ENCODE measurements at places on chromosomes 1 and 21.

DNA sequence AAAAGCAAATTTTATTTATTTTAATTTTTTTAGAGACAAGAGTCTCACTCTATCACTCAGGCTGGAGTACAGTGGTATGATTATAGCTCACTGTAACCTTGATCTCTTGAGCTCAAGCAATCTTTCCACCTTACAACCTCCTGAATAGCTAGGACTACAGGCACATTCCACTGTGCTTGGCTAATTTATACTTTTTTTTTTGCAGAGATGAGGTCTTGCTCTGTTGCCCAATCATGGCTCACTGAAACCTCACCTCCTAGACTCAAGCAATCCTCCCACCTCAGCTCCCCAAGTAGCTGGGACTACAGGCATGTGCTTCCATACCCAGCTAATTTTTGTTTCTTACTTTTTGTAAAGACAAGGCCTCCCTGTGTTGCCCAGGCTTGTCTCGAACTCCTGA is 49.5 kb downstream of the DR1 start:
- DNase-seq, result no peak

GRCh38 chr1:23525558-23526250 is 5.3 kb downstream of the E2F2 start:
- DNase-seq, result no peak

- DNase-seq, result no peak
Measured at GRCh38 chr1:49333906-49334305, 557.2 kb upstream of the BEND5 start.

DNA sequence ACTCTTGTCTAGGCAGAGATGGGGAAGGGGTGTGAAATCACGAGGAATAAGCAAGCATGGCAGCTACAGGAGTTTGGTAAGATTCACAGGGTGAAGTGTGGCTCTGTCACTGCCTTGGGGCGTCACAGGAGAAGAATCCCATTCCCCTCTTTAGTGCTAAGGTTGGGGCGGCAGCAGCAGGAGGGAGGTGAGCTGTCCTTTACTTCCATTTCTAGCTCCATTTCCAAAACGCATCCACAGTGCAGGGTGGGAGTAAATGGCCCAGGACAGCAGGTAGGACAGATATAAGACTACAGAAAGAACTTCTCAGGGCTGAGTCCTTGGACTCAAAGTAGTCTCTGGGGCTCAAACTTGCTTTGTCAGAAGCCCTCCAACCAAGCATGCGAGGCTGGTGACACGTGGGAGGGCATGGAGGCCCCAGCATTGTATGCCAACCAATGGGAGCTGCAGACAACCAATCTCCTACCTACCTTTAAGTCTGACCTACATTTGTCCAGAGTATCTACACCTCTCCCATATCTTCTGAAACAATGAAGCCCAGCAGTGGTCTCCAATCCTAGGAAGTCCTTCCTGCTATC is 8.5 kb downstream of the MEF2D start:
- no peak for DNase-seq

GRCh38 chr1:178540646-178541045 is 27.7 kb downstream of the TEX35 start:
- DNase-seq, result peak; percentile 84

GRCh38 chr1:66770694-66771093 is 18.4 kb downstream of the DYNLT5 start:
- DNase-seq, result no peak

GRCh38 chr21:36162631-36163030 is 6.0 kb downstream of the DOP1B start:
- no peak for DNase-seq

DNA sequence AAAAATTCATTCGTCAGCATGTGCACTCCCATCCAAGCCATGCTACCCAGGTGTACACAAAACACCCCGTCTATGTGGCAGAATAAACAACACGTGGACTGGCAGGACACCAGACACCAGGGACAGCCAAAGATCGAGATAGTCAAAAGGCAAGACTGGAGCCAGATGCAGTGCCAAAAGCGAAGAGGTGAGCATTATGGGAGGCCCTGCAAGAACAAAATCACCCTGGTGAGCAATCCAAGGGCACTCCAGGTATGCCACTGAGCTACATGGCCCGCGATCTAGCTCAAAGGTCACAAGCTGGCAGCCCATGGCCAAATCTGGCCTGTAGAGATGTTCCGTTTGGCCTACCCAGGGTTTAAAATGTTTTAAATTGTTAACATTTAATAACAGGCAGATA is 33.7 kb downstream of the PLPP3 start:
- DNase-seq, result no peak

GRCh38 chr1:221470000-221470698 is 271.7 kb downstream of the DUSP10 start:
- no peak for DNase-seq

- no peak for DNase-seq
Measured at GRCh38 chr21:25858325-25858724, 123.6 kb downstream of the GABPA start.

DNA sequence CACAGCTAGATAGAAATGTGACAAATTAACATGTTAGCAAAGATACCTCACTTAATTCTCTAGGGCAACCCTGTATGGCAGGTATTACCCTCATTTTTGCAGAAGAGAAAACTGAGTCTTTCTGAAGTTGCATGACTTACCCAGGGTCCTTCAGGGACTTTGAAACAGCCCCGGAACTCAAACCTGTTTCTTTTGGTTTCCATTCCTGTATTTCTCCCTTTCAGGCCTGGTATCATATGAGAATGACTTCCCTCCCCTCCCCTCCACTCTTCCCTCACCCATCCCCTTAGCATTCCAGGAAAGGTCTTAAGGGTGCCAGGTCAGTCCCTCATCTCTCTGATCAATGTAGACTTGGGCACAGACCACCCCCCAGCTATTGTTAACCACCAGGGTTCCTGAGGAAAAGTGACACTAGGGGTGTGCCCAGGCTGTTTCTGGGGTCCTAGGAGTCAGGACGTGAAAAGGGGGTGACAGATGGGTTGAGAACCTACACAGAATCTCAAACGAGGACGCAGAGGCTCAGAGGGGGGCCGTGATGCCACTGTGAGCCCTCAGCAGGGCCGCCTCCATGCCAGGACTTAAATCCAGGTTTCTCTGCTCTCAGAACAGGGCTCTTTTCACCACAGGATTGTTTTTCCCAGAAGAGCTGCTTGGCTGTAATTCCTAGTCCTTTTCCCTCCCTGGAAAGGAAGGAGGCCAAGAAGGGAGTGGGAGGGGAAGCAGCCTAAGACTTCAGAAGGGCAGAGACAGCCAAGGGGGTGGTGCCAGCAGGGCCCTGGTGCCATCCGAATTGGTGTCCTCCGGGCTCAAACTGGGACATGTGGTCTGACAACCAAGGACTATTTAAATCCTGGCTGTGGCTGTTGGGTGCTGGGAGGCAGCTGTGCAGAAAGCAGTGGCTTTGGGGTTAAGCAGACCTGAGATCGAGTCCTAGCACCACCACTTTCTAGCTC is 2.1 kb upstream of the WASF2 start:
- no peak for DNase-seq

GRCh38 chr1:240806200-240806745 is 194.3 kb upstream of the GREM2 start:
- no peak for DNase-seq

DNA sequence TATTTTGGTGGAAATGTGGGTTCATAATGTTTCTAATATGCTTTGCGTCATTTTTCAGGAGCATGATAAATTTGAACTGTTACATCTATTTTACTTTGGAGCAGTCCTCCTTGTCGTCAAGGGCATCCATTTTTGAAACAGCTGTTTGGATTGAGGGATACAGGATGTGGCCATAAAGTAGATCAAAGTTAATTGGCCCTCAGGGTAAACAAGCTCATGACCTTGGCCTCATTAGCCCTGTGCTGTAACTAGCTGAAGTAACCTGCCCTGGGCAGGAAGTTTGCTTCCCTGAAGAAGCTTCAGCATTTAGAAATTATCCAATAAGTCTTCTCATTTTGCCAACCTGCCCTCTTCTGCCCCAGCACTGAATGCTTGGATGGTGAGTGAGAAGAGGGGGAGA is 24.8 kb upstream of the RGL1 start:
- no peak for DNase-seq

DNA sequence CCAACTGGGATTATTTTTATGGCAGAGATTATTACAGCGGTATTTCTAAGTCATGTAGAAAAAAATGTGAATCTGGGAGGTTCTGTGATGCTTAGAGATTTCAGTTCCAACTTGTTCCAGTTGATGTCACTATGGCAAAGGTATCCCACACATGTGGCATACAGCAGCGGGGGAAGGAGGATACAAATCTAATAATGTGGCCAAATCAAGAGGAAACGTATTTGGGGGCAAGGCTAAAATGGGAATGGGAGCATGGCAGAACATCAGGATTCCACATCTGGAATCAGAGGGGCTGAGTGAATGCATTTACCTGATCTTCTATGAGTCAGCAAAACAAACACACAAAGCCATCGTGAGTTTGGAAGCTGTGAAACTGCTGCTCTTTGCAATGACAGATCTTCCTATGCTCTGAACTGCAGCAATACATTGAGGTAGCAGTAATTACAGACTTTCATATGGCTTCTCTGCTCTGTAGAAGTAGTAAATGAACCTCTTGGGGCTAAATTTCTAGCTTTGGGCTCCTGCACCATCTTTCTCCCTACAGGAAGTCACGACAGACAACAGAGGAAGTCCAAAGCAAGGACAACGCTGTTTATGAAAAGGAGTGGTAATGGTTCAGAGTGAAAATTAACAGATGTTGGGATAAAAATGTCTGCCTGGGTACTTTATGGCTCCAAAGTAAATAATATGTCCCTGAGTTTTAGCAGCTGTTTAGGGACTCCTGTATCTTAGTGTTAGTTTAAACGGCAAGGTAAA is 55.5 kb downstream of the GABPA start:
- peak; percentile 64 for DNase-seq

DNA sequence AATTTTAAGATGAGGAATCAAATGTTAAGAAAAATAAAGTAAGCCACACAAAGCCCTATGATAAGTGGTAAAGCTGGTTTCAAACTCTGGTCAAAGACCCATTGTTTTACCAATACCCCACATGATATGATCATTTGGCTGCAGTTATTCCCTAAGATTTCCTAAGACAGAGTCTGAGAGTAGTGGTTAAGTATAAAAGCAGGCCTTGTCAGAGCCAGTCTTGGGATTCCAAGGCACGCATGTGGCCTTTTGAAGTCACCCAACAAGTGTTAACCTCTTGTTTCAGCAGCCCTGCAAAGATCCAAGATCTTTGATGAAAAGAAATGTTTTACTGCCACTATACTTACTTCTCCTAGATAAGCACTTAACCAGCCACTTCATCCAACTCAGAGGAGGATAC is 159.2 kb downstream of the SIPA1L2 start:
- DNase-seq, result no peak

DNA sequence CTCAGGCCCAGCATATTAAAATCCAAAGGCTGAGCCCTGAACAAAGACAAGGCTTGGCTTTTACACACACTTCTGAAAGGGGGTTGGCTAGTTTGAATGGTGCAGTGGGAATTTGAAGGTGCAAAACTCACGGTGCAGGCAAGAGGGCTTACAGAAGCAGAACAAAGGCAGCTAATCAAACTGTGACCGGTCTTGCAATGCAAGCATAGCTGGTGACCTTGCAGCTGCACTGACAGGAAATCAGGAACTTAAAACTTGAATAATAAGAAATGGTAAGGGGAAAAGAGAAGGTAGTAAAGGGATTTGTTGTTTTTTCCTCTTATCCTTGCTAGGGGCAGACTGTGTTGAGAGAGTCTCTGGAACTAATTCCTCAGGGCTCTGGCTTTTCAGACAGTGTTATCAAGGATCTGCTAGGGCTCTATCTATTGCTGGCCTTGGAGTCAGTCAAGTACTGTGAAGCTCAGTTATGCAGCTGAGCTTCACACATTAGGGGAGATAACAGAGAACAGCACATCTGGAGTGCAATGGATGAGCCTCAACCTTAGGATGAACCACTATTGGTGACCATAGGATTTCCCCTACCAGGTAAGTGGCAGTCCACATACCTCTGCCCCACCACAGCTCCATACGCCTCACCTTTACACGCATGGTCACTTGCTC is 97.6 kb downstream of the PPIAL4G start:
- no peak for DNase-seq

DNA sequence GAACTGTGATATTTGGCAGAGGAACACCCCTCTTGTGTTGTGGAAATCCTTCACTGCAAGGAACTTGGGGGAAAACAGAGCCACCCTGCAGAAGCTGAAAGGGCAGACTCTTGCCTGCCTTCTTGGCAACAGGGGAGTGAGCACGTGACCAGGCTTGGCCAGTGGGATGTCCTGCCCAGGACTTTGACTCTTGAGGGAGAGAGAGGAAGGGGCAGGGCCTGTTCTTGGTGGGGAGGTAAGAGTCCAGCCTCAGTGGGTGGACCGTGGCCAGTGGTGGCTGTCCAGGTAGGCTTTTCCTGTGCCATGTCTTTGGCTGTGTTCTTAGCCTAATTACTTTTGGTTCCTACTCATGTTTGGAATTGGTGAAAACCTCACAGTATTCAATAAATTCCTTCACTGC is 8.6 kb upstream of the AK2 start:
- no peak for DNase-seq

GRCh38 chr1:241600496-241600901 is 39.7 kb downstream of the CHML start:
- no peak for DNase-seq

DNA sequence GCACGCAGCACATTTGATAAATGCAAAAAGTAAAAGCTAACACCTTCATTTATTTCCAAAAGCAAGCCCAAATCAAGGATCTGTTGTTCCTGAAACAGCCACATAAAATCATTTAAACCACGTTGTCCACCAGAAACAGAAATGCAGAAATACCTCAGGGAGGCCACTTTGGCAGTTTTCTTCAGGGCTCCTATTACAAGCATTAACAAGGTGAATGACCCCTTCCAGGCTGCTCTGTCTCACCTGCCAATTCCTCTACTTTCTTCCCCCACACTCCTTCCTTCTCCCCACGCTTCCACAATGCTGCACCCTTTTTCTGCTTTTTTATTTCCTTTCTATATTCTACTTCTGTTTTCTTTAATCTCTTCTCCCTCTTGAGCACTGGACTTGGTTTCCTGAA is 55.0 kb upstream of the PTGFRN start:
- DNase-seq, result no peak

GRCh38 chr1:50109647-50110075 is 941 bp downstream of the ELAVL4 start:
- peak; percentile 41 for DNase-seq

DNA sequence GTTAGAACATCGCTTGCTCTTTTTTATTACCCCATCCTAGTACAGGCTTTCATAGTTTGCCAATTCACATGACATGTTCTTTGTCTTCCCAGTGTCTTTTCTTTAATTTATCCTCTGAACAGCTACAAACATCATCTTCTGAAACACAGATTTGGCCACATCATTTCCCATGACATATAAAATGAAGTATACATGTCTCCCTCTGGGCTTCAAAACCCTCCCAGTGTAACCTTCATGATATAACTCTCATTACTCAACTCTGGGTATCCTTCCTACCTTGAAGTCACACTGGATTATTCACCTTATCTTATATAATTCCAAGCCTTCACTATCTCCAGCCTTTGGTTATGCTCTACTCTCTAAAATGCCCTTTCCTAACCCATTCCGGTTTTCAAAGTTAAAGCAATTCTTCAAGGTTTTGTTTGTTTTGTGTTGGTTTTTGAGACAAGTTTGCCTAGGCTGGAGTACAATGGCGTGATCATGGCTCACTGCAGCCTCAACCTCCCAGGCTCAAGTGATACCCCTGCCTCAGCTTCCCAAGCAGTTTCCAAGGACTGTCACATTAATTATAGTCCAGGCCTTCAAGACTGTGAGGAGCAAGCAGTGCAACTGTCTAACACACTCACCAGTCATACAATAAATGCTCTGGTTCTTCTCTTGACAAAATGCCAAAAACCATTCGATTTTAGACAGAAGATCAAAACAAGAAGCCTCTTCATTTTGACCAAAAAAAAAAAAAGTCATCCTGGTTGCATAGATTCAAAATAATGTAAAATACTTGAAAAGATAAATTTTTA is 5.8 kb downstream of the RGS1 start:
- DNase-seq, result no peak

- DNase-seq, result peak; percentile 19
Measured at GRCh38 chr1:245776694-245777332, 622.0 kb downstream of the KIF26B start.

Data from NCI-H524 (cell line).